Activated T-helper 1 cell treated with anti-CD3 and anti-CD28 coated beads, Interleukin-2, amount 50 U/mL, for 16 hours (primary cell): ENCODE measurements at places on chromosomes 4 and X.

GRCh38 chr4:174928575-174929253, 10.6 kb downstream of the ADAM29 start:
- DNase-seq, result no peak

GRCh38 chrX:15745179-15745578, 7.1 kb downstream of the CA5B start:
- DNase-seq, result no peak

GRCh38 chrX:3532581-3533085, 180.8 kb downstream of the PRKX start:
- DNase-seq, result no peak

DNA sequence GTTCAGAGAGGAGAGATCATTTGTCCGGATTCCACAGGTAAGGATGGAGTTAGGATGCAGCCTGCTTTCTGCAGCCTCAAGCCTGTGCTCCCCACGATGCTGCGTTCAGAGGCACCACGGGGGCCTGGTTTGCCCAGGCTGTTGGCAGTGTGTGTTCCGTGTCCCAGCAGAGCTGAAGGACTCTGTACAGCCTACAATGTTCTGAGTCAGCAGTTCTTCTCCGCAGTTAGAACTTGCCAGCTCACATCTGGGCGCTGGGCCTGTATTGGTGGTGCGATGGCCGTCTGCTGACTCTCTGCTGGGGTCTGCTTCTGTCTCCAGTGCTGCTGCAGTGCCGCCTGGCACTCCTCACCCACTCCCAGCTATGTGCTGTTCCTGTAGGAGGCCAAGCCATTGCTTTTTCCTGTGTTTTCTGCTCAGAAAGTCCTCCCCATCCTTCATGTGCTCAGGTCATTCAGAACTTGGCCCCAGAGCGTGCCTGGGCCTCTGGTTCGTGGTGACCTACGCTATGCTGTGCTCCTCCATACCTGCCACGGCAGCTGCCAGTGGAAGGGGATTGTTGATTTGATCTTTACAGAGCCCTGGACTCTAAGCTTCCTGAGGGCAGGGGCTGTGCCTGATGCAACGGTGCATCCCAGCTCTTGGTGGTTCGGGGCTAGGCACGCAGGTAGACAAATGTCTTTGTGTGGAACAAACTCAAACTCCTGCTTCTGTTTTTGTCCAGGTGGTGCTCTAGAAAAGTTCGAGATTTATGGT, 42.6 kb upstream of the TADA2B start:
- DNase-seq, result no peak

GRCh38 chr4:172649143-172649542, 519.5 kb upstream of the GALNT7 start:
- DNase-seq, result no peak

GRCh38 chr4:123997776-123998449, 601.3 kb downstream of the SPRY1 start:
- DNase-seq, result no peak

GRCh38 chrX:22616867-22617266, 344.2 kb downstream of the CBLL2 start:
- no peak for DNase-seq

GRCh38 chr4:163606896-163607691, 112.6 kb downstream of the TMA16 start:
- DNase-seq, result no peak

DNA sequence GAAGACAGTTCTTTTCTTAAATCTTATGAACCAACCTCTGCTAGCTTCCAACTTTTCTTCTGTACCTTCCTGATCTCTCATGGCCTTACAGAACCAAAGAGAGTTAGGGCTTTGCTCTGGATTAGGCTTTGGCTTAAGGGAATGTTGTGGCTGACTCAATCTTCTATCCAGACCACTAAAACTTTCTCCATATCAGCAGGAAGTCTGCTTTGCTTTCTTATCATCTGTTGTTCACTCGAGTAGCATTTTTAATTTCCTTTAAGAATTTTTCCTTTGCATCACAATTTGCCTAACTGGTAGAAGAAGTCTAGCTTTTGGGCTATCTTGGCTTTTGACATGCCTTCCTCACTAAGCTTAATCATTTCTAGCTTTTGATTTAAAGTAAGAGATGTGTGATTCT, 167.0 kb downstream of the TBCK start:
- DNase-seq, result no peak

DNA sequence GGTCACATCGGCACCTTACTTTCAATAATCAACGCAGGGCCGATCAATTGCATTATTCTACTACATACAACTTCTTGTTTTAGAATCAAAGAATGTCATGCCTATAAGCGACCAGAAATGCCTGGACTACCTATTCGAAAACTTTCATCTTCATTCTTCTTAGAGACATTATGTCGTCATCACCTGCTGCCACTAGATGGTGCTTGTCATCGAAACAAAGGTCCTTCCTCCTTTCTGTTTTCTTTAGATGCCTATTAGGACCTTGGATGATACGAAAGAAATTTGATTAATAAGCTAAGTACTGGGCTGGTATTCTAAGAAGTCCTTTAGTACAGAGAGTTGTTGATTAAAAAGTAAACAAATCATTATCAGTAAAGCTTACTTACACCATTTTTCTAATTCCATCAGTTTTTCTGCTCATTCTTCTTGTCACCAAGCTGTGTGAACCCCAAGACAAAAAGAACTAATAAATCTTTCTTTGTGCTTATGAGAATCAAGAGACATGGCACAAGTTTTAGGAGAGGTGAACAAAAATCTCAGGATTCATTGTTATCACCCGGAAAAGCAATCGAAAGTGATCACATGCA, 154.5 kb upstream of the SLC4A4 start:
- no peak for DNase-seq
